ENCODE measurements at places on chromosomes 11 and 22.
A peak's percentile ranks its signal among the peaks of the same experiment; 100 is the strongest.

- peak; percentile 69 for DNase-seq
- no peak overlapping the region for H3K4me3 ChIP-seq
- peaks cover 8% of the 10 kb centered on the region for H3K36me3 ChIP-seq
- H3K4me1 ChIP-seq = peaks cover 23% of the 10 kb centered on the region
- H3K27me3 ChIP-seq = no peaks in the 10 kb centered on the region
- H3K27ac ChIP-seq = no peak overlapping the region
These were observed 3.3 kb downstream of the KCTD14 start for GRCh38 chr11:78019808-78020207.

GRCh38 chr11:11401960-11402535 lies 49.0 kb upstream of the CSNK2A3 start:
- no peak overlapping the region for H3K27ac ChIP-seq
- H3K4me1 ChIP-seq = peaks cover 19% of the 10 kb centered on the region
- no peaks in the 10 kb centered on the region for H3K27me3 ChIP-seq

DNA sequence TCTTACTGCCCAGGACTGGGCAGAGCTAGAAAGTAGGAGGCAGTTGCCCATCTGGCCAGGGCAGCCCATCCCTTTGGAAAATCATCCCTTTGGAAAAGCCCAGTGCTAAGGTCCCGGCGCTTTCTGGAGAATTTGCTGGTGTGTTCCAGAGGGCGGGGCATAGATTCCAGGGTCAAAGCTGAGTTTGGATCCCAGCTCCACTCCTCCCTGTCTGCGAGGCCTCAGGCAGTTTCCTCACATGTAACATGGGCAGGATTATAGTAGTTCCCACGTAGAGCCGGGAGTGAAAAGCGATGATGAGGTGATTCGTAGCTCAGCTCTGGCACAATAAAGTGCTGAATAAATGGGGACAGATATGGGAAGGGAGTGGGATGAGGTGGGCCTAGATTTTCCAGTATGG lies 31.4 kb upstream of the LRRC10B start:
- no peak for DNase-seq
- no peak overlapping the region for H3K4me3 ChIP-seq
- H3K36me3 ChIP-seq = no peaks in the 10 kb centered on the region

GRCh38 chr22:30906411-30906810 lies 62.2 kb downstream of the MORC2 start:
- H3K27me3 ChIP-seq = no peaks in the 10 kb centered on the region
- H3K4me1 ChIP-seq = no peaks in the 10 kb centered on the region
- DNase-seq = no peak

DNA sequence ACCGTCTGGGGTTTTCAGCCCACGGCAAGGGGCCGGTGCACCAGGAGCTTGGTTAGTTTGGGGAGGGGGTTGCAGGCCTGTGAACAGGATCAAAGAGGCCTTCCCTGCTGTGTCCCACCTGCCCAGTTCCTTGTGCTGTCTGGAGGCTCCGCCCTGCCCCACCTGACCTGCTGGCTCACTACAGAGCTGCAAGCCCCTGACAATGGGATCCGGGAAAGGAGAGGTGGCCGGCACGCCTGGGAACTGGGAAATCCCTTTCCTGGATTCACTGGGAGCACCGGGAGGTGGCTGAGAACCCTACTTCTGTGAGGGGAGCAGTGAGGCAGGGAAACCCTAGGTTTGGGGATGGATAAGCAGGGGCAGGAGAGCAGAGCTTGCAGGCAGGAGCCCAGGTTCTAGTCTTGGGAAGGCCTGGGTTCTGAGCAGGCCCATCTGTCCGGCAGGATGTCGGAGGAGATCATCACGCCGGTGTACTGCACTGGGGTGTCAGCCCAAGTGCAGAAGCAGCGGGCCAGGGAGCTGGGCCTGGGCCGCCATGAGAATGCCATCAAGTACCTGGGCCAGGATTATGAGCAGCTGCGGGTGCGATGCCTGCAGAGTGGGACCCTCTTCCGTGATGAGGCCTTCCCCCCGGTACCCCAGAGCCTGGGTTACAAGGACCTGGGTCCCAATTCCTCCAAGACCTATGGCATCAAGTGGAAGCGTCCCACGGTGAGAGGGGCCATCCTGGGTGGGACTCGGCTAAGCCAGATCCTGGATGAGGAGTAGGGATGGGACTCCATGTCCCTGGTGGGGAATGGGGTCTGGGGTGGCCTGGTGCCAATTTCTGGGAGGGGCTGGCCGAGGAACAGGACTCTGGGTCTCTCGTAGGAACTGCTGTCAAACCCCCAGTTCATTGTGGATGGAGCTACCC lies 786 bp downstream of the CAPN1 start:
- H3K27me3 ChIP-seq = no peaks in the 10 kb centered on the region

DNA sequence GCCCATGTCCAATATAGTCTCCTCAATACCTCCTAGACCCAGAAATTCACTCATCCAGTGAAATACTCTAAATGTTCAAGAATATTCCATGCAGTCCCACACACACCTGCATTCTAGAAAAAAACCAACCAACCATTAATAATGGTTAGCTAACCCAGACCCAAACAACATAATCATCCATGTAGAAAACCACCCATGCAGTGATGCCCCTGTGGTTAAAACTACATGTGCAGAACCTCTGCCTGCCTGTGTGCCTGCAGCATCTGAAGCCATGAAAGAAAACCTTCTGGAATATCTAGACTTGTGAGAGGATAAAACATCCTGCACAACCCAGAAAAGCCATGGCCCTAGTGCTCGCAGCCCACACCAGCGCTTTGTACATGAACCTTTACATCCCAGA lies 47.8 kb downstream of the SLC22A12 start:
- no peak overlapping the region for H3K4me3 ChIP-seq
- H3K27me3 ChIP-seq = peaks cover 48% of the 10 kb centered on the region
- peaks cover 4% of the 10 kb centered on the region for H3K4me1 ChIP-seq
- H3K36me3 ChIP-seq = no peaks in the 10 kb centered on the region

GRCh38 chr11:127345819-127346459 lies 345.4 kb upstream of the KIRREL3 start:
- peak; percentile 6 for DNase-seq
- no peaks in the 10 kb centered on the region for H3K36me3 ChIP-seq
- H3K4me3 ChIP-seq = no peak overlapping the region
- no peaks in the 10 kb centered on the region for H3K27me3 ChIP-seq

GRCh38 chr11:67440229-67441097 lies 2.8 kb downstream of the CORO1B start:
- H3K4me3 ChIP-seq = no peak overlapping the region
- peaks cover 54% of the 10 kb centered on the region for H3K36me3 ChIP-seq
- no peak for DNase-seq
- no peaks in the 10 kb centered on the region for H3K27me3 ChIP-seq
- peaks cover 17% of the 10 kb centered on the region for H3K4me1 ChIP-seq

DNA sequence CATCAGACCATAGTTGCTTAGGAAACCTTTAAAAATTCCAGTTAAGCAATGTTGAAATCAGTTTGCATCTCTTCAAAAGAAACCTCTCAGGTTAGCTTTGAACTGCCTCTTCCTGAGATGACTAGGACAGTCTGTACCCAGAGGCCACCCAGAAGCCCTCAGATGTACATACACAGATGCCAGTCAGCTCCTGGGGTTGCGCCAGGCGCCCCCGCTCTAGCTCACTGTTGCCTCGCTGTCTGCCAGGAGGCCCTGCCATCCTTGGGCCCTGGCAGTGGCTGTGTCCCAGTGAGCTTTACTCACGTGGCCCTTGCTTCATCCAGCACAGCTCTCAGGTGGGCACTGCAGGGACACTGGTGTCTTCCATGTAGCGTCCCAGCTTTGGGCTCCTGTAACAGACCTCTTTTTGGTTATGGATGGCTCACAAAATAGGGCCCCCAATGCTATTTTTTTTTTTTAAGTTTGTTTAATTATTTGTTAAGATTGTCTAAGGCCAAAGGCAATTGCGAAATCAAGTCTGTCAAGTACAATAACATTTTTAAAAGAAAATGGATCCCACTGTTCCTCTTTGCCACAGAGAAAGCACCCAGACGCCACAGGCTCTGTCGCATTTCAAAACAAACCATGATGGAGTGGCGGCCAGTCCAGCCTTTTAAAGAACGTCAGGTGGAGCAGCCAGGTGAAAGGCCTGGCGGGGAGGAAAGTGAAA lies 73.4 kb downstream of the NCAPD3 start:
- no peak overlapping the region for H3K4me3 ChIP-seq
- H3K27me3 ChIP-seq = no peaks in the 10 kb centered on the region
- no peak for DNase-seq
- no peak overlapping the region for H3K27ac ChIP-seq

DNA sequence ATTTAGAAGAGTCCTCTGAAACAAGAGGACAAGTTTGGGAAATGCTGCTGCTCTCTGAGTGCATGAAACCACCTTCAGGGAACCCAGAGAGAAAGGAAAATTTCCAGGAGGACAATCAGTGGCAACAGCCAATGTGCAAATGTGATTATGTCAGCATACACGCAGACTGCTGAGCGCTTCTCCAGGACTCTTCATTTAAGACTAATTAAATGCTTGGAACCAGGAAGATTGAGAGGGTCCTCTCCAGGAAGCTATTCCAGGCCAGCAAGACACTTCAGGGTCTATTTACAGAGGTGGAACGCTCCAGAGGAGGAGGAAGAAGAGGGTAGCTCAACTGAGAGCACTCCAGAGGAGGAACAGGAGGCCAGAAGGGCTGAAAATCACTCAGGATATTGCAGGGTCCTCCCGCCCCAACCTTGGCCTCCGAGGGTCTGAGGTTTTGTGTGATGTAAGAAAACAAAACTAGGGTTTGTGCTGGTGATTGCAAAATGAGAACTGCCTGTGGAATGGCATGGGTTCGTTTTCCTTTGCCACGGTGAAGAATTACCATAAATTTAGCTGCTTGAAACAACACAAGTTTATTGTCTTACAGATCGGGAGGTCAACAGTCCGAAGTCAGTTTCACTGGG lies 14.1 kb upstream of the HTR3A start:
- no peaks in the 10 kb centered on the region for H3K27me3 ChIP-seq
- H3K4me3 ChIP-seq = no peak overlapping the region
- no peaks in the 10 kb centered on the region for H3K4me1 ChIP-seq
- no peak for DNase-seq
- H3K36me3 ChIP-seq = no peaks in the 10 kb centered on the region

DNA sequence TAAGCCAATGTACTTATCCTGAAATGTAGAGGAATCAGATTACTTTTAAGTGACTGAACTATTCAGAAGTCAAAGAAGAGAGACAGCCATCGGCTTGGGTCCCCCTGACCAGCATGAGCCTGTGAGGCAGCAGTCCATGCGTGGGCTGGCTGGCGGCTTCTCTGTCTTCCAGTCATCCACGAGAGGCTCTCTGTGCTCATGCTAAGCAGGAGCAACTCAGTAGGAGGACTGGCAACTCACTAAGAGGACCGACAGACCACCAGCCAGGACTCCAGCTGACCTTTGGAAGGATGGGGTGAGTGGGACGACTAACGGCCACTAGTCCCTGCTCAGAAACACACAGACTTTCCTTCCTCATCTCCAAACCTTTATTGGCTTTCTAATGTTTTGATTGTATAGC lies 43.6 kb downstream of the ARFGAP3 start:
- peaks cover 19% of the 10 kb centered on the region for H3K36me3 ChIP-seq
- no peaks in the 10 kb centered on the region for H3K27me3 ChIP-seq
- H3K4me3 ChIP-seq = no peak overlapping the region
- DNase-seq = no peak
- H3K27ac ChIP-seq = no peak overlapping the region
- H3K4me1 ChIP-seq = no peaks in the 10 kb centered on the region

DNA sequence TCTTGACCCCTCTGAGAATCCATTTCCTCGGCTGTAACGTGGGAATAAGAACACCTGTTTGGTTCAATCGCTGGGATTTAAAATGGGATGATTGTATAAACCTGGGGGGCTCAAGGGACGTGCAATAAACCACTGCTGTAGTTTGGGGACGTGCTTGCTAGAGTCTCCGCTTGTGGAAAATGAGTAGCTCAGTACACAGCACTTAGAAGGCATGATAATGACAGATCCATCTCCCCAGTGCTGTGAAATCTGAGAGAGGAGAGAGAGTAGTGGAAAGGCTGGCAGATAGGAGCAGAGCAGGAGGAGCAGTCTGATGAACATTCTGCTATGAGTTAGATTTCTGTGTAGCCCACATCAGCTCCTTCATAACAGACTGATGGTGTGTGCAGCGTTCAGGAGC lies 256.5 kb downstream of the MN1 start:
- no peak overlapping the region for H3K27ac ChIP-seq
- H3K4me1 ChIP-seq = no peaks in the 10 kb centered on the region
- DNase-seq = no peak

GRCh38 chr22:42152661-42153270 lies 22.2 kb upstream of the CYP2D6 start:
- peak overlapping the region; percentile 42 for H3K4me3 ChIP-seq
- peaks cover 13% of the 10 kb centered on the region for H3K36me3 ChIP-seq
- no peak for DNase-seq
- no peaks in the 10 kb centered on the region for H3K4me1 ChIP-seq
- no peak overlapping the region for H3K27ac ChIP-seq

DNA sequence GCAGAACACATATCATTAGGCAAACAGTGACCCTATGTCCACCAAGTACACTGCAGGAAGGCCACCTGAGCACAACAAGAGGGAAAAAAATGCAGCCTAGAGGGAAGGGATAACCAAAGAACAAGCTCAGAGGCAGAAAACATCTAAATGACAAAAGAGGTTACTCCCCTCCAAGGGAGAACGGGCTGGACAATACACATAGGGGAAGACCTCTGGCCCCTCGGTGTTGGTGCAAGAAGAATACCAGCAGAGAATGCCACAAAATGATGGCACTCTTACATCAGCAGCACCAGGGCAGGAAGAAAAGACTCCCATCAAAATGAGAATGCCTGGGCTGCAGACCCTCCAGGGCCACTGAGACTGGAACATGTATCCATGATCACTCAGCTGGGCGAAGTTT lies 66.6 kb upstream of the OPCML start:
- H3K27ac ChIP-seq = no peak overlapping the region
- no peaks in the 10 kb centered on the region for H3K36me3 ChIP-seq
- no peaks in the 10 kb centered on the region for H3K4me1 ChIP-seq
- DNase-seq = no peak

DNA sequence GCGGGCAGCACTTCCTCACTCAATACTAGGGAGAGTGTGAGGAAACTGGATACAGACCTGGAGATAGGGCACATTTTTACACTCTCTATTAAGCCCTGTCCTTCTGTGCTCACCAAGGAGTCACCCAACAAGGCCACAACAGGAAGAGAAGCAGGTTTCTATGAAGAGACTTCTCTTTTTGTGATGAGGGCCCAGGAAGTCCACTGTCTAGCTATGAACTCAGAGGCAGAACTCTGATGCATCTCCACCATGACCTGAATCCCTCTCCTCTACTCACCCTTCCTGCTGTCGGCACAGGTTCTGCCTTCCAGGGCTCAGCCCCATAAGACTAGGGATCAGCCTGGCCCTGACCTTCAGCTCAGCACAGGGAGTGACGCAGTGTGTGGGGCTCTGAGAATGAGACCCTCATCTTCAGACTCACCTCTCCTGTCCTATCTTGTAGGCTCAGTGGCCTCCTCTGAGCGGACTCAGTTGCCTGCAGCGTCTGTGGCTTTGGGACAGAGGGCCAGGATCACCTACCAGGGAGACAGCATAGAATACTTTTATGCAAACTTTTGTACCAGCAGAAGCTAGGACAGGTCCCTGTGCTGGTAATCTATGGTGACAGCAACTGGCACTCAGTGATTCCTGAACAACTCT lies 49.3 kb upstream of the IGLL5 start:
- no peak overlapping the region for H3K4me3 ChIP-seq
- no peaks in the 10 kb centered on the region for H3K4me1 ChIP-seq
- H3K36me3 ChIP-seq = no peaks in the 10 kb centered on the region
- no peak for DNase-seq
- no peak overlapping the region for H3K27ac ChIP-seq

Measured in trophoblast cell (in vitro differentiated cells and primary cell).